Activated naive CD8-positive, alpha-beta T cell treated with anti-CD3 and anti-CD28 coated beads, Interleukin-2, amount 10 ng/mL, durations not matched to agents 7 days and 5 days (primary cell): ENCODE measurements at places on chromosomes 12 and 14. TPM values are rescaled to one million over a fixed set of nuclear protein-coding genes. Genes with fewer than 3 reads are reported as not detected.

SCNN1A gene
- total RNA-seq: 1.1 TPM

DCP1B gene
- 21.4 TPM for total RNA-seq

JKAMP gene
- 35.9 TPM for total RNA-seq

DCN gene
- total RNA-seq: not detected

GLIPR1L1 gene
- not detected for total RNA-seq
